Globus pallidus (tissue), 1 donor: ENCODE measurements at places on chromosomes 13 and 19.
A peak's percentile ranks its signal among the peaks of the same experiment; 100 is the strongest.

- no peak for DNase-seq
These were observed 82.2 kb downstream of the EDNRB start for GRCh38 chr13:77836423-77836822.

- DNase-seq, result no peak
These were observed 17.1 kb downstream of the TSHZ3 start for GRCh38 chr19:31332096-31332495.

DNA sequence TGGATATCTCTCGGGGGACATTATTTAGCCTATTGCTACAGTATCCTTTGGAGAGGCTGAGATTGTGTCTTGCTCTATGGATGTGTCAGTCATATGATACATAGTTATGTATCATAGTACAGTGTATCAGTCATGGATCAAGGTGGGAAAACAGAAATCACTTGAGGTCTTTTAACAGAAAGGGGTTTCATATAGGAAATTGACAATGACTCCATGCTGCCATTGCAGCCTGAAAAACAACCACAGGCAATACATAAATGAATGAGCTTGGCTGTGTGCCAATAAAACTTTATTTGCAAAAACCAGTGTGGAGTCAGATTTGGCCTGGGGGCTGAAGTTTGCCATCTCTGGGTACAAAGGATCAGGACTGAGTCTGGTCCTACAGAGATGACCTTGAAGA, 35.4 kb downstream of the COLGALT1 start:
- no peak for DNase-seq

- no peak for DNase-seq
These were observed 163.8 kb downstream of the SUCLA2 start for GRCh38 chr13:47837104-47837880.

DNA sequence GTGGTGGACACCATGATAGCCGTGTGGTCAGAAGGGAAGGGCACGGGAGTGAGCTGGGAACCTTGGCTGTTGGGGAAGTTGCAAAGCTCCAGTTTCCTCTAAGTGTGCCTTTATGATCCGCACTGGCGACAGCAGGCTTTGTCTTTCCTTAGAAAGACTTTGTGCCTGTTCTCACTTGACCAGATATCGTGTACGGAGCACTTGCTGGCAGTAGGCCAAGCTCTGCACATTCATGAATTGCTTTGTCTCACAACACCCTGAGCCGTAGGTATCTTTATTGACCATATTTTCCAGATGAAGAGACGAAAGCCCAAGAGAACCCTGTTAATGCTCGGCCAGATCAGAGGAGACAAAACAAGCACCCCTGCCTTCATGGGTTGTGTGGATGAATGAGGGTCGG, 15.1 kb downstream of the CUL4A start:
- DNase-seq, result no peak

DNA sequence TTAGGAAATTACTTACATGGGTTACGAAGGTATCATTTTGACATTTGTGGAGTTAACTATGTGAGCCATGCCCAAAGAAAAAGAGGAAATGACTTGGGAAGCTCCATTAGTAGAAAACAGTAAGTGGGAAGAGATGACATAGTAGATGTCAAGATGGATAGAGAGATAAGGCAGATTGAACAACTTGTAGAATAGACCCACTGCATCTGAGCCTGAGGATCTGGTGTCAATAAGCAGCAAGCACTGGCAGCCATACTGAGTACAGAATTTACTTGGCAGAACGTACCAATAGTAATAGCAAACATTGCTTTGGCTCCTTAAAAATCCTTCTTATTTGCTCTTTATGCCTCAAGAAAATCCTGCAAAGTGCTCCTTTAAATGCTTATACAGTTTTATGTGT, 203.8 kb downstream of the GPC6 start:
- no peak for DNase-seq

DNA sequence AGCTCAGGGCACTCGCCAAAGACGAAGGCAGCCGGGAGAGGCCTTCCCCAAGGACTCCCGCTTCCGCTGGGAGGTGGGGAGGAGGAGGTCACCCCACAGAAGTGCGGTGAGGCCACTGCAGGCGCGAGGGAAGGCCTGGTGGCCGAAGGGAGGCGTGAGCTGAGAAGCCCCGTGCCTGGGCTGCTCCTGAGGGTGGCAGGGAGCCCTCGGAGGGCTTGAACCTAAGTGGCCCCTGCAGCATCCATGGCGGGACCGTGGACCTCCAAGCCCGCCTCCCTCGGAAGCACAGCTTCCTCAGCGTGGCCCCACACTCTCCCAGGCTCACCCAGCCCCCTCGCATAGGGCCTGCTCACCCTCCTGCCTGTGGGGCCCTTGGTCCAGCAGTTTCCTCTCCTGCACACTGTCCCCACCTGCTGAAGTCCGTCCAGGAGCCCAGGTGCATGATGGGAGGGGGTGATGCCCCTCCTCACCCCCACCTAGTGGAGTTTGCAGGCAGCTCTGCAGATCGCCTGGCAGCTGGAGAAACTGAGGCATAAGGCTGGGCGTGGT, 25.9 kb downstream of the EFNA2 start:
- no peak for DNase-seq

GRCh38 chr13:43232144-43232872, 208.9 kb downstream of the DNAJC15 start:
- DNase-seq, result no peak

GRCh38 chr13:50969691-50970090, 60.1 kb downstream of the RNASEH2B start:
- no peak for DNase-seq

DNA sequence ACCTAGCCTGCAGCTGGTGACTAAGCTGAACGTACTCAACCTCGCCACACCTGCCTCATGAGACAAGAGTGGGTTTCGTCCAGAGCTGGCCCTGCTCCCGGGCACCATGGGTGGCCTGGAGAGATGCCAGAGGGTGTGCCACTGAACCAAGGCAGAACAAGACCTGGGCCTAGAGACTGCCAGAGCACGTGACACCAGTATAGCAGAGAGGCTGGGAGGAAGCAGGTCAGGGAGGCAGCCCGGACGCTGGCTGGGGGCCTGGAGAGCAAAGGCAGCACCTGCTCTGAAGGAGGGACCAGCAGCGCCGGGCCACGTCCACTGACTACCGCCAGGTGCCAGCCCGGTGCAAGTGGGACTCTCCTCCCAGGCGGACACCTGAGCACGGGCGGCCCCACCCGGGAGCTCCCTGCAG, 7.3 kb upstream of the C13orf46 start:
- no peak for DNase-seq

DNA sequence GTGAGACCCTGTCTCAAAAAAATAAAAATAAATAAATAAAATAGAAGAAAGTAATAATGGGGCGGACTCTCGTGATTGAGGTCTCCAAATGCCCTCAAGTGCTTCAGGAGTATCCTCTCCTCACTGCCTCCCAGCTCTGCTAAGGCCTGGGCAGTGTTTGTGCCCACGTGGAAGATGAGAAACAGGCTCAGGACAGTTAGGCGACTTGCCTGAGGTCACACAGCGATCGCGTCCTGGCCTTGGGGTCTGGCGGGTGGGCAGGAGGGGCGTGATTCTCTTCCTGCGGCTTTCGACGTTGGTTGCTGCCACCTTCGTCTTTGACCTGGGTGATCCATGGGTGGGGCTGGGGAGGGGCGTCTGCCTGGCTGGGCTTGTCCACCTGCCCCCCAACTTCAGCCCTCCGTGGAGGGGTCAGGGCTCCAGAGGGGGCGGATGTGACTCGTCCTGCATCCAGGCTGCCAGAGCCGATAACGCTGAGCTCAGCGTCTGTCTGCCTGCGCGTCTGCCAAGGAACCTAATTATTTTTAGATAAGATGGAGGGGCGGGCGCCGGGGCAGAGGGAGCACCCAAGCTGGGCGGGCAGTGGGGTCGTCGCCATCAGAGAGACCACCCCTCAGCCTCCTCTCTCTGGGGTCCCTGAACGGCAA, 56.9 kb downstream of the NFIC start:
- DNase-seq, result no peak

DNA sequence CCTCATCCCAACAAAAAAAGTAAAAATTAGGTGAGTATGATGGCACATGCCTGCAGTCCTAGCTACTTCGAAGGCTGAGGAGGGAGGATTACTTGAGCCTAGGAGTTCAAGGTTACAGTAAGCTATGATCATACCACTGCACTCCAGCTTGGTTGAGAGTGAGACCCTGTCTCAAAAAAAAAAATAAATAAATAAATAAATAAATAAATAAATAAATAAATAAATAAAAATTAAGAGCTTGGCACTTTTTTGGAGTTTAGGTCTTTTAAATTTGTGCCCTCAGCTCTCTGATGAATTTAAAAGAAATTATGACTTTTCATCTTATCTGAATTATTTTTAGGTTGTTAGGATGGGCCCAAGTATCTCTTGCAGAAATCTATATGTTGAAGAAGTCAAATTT, 8.9 kb downstream of the ZNF420 start:
- no peak for DNase-seq

GRCh38 chr19:3285647-3286176, 61.3 kb downstream of the CELF5 start:
- DNase-seq, result no peak

DNA sequence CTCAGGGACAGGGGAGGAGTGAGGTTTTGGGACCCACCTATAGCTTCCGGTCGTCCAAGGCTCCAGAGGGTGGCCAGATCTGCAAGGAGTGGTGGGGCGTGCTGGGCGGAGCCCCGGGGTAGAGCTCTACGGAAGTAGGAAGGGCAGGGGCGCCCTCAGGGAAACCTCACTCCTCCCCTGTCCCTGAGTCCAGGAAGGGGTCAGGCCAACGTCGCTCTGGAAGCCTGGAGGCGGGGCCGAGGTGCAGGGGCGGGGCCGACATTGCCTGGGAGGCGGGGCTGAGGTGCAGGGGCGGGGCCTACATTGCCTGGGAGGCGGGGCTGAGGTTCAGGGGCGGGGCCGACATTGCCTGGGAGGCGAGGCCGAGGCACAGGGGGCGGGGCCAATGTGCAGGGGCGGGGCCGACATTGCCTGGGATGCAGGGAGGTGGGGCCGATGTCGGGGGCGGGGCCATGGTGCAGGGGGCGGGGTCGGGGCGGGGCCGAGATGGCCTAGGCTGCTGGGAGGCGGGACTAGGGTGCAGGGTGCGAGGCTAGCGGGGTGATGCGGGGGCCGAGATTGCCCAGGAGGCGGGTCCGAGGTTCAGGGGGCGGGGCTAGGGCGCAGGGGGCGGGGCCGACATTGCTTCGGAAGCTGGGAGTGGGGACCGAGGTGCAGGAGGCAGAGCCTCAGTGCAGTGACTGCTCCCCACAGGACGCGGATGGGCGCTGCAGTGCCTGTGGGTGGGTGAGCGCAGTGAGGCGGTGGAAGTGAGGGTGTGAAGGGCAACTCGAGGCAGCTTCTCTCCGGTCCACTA, 4.9 kb upstream of the PALM start:
- DNase-seq, result no peak

DNA sequence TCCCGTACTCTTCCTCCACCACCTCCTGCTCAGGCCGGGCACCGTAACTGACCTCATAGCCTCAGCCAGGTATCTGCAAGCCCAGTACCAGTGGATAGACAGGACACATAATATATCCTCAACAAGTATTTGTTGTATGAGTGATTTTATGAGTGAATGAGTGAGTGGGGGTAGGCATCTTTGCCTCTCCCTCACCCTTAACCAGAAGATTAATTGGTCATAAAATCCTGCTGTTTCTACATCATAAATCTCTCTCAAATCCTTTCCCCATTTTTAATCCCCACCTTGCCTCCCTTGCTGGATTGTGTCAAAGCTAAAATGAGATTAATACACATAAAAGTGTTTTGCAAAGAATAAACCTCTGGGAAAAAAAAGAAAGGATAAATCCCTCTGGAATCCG, 44.4 kb upstream of the HMGB1 start:
- DNase-seq, result no peak

DNA sequence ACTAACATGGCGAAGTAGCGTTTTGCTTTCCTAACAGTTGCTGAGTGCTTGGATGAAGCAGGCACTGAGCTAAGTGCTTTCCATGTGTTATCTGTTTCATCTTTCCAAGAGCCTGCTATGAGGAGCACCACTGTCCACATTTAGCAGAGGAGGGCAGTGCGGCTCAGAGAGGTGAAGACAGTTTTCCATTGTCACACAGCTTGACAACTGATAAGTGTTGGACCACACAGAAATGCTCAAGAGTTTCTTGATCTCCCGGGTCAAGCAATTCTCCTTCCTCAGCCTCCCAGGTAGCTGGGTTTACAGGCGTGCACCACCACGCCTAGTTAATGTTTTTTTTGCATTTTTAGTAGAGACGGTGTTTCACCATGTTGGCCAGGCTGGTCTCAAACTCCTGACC, 6.8 kb upstream of the CRTC1 start:
- DNase-seq, result no peak

DNA sequence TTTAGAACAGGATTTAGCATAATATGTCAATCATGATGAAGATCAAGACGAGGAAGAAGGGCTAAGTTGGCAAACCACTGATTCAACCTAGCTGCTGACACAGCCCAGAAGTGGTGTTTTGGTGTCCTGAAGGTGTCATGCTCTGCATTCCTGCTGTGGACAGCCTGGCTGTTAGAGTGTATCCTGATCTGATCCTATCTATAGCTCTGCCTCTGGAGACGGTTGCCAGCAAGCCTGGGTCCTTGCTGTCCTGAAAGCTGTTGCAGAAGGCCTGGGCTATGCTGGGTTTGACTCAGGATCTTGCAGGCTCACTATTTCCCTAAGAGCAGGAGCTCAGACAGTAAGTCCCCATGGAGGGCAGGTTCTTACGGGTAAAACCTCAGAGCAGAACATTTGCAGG, 416.4 kb downstream of the TSHZ3 start:
- no peak for DNase-seq

DNA sequence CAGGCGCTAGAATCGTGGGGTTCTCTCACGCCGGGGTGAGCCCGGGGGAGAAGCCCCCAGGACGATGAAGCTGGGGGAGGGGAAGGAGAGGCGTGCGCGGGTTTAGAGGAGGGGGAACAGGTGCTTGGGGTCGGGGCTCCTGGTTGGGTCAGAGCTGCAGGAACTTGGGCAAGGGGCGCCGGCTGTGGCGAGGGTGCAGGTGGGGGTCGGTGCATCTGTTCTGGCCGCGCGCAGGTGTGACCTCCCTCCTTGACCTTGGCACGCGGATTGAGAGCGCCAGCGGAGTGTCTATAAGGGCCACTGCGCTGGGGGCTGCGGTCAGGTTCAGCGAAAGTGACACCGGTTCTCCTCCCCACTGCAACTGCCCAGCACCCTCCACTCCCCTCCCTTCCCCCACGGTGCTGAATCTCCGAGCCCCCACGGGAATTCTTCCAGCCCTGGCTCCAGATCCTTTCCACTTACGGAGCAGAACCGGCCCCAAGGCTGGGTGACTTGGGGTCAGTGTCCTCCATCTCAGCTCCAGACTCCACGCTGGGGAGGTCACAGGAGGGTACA, 618 bp downstream of the TMEM38A start:
- peak; percentile 26 for DNase-seq
